ENCODE measurements at places on chromosomes 5 and 9.

- no peak for DNase-seq
Observed at GRCh38 chr9:83601463-83601862, 21.5 kb upstream of the IDNK start.

DNA sequence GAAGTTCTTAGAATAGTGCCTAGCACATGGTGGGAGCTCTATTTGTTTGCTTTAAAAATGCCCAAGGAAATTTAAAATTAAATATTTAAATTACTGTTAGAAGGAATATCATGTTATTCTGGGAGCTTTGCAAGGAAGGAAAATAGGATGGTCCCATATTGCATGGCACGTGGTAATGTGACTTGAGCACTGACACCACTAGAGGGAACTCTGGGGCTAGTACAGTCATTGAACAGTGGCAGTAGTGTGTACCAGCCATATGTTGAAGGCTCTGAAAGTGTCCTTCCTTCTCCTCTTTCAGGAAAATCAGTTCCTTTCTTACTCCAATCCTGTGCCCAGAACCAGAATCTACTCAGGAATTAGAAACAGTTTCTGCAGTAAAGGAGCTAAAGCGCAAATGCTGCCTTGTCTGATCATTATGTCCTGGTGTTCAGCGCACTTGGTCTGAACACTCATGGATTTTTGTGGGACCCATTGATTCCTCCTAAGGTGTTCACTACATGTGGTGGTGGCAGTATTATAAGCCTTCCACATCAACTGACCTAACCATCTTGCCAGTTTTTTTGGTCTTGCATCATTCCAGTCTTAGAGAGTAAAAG is 54.1 kb downstream of the GDA start:
- DNase-seq: no peak

- no peak for DNase-seq
Observed at GRCh38 chr5:139453683-139454567, 8.6 kb downstream of the ECSCR start.

GRCh38 chr9:113467183-113467582 is 3.7 kb downstream of the RGS3 start:
- no peak for DNase-seq

GRCh38 chr9:125521462-125522327 is 185.3 kb downstream of the MAPKAP1 start:
- peak; percentile 17 for DNase-seq

- DNase-seq: no peak
Observed at GRCh38 chr5:67015541-67016191, 180.9 kb downstream of the CD180 start.

DNA sequence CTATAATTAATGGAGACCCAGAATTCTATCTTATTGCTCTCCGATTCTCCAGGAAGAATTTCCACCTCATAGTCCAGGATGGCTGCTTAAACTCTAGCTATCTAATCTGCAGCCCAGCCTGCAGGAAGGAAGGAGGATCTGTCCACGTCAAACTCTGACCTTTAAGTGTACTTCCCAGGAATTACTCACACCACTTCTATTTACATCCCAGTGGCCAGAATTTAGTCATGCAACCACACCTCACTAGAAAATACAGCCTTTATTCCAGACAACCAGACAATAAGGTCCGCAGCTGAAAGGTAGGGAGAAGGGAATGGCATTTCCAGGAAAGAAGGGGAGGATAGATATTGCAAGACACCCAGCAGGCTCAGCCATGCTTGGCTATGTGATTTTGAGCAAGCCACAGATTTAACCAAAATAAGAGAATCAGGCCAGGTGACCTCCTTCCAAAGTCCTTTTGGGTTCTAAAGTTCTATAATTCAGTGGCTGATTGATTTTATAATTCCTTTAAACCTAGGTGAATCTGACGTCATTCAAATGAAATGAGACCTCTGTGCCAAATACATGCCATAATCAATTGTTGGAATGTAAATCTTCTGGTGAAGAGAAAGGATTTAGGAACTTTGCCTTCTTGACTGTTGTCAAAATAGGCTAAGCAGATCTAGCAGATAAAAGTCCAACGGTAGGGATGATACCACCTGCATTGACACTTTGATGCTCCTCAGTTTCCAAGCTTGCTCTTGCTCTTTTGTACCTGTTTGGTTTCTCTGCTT is 3.7 kb upstream of the DENND1A start:
- no peak for DNase-seq

GRCh38 chr9:16885931-16886330 is 15.5 kb upstream of the BNC2 start:
- DNase-seq: no peak

All from stimulated activated CD4-positive, alpha-beta T cell treated with anti-CD3 and anti-CD28 coated beads, Interleukin-4, amount 100 ng/mL, for 4 hours (primary cell).